CD4-positive, CD25-positive, alpha-beta regulatory T cell (primary cell): ENCODE measurements at places on chromosomes 2 and 18.

- DNase-seq, result no peak
Measured at GRCh38 chr2:217258170-217258569, 398.3 kb upstream of the TNP1 start.

- DNase-seq, result no peak
Measured at GRCh38 chr18:7577706-7578105, 10.6 kb downstream of the PTPRM start.

- no peak for DNase-seq
Measured at GRCh38 chr18:56980151-56980550, 166.7 kb upstream of the BOD1L2 start.

GRCh38 chr2:44200011-44200410 lies 31.3 kb downstream of the PPM1B start:
- no peak for DNase-seq
